ENCODE measurements at places on chromosomes 7 and 10. TPM values are rescaled to one million over a fixed set of nuclear protein-coding genes. Genes with fewer than 3 reads are reported as not detected.

TMEM213 gene
- not detected for total RNA-seq

AP5Z1 gene
- total RNA-seq = 12.3 TPM

MAPK8 gene
- 51.5 TPM for total RNA-seq

CALML3 gene
- total RNA-seq = 9.8 TPM

NT5C3A gene
- 53.1 TPM for total RNA-seq

SNX10 gene
- 5.8 TPM for total RNA-seq

DDC gene
- total RNA-seq = not detected

UFSP1 gene
- total RNA-seq = 1.2 TPM

HOXA9 gene
- total RNA-seq = 9.6 TPM

SFRP5 gene
- total RNA-seq = 1.7 TPM

HOGA1 gene
- 0.99 TPM for total RNA-seq

PAPOLB gene
- 0.30 TPM for total RNA-seq

Measured in skin of body (tissue), 3 donors.